ENCODE measurements at places on chromosomes 5 and 9. TPM values are rescaled to one million over a fixed set of nuclear protein-coding genes. Genes with fewer than 3 reads are reported as not detected.

Gene GADD45G
- polyA plus RNA-seq: 13.7 TPM

Gene PCDHB3
- not detected for polyA plus RNA-seq

Gene HCN1
- not detected for polyA plus RNA-seq

DNA sequence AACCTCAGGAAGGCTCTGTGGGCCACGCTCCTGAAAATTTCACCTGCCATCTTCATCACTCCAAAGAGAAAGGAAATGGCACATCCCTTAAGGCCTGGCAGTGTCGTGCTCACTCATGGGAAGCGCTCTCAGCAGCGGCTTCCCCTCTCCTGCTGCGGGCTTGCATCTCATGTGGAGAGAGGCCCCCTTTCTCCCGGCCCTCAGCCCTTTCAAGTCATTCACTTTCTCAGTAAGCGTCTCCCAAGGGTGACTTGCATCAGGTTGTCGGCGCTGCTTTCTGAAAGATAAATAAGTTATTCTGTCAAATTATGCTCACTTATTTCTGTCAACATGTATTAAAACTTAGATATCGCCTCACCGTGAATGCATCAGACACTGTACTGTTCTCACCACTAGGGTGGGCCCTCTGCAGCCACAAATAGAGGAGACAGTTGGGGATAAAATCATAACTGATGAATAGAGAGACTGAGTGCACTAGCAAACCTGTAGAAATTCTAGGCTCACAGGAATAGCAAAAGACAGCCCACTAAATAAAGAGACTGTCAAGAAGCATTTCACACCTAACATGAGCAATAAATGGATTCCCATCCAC lies 174.6 kb downstream of the RFK start:
- H3K27me3 ChIP-seq: no peaks in the 10 kb centered on the region
- H3K27ac ChIP-seq: no peak overlapping the region
- no peak overlapping the region for H3K4me3 ChIP-seq
- H3K4me1 ChIP-seq: no peaks in the 10 kb centered on the region

- no peaks in the 10 kb centered on the region for H3K4me1 ChIP-seq
- H3K27ac ChIP-seq: no peak overlapping the region
- DNase-seq: no peak
- no peak overlapping the region for H3K4me3 ChIP-seq
- peaks cover 11% of the 10 kb centered on the region for H3K27me3 ChIP-seq
These were observed 4.8 kb upstream of the CHSY3 start for GRCh38 chr5:129899454-129899853.

DNA sequence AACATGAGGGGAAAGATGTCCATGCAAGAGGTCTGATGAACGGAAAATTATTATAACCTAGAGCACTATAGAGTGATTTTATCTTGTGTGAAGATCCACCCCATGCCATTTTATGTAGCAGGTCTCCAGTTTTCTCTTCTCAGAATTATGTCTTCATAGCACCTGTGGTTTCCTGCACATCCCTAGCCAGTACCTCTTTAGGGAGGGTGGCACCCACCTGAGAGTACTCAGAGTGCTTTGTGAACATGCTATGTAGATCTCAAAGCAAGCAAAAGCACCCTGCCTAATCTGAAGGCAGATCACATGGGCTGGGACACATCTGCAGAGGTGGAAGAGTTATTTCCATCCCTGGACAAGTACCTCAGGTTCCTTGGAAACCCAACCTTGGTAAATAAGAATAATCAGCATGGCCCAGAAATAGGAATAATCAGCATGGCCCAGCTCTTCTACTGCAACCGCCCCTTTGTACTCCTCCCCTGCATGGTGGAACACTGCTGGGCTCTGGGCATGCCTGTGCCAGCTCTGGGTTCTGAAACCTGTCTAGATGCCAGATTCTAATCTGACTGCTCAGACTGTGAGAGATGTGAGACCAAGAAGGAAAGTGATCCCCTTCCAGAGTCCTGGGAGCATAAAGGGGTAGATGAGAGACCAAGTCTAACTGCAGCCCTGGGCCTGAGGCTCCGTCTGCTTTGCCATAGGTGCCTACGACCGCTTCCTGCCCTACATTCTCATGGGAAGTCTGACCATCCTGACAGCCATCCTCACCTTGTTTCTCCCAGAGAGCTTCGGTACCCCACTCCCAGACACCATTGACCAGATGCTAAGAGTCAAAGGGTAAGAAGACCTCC lies 23.7 kb downstream of the SLC22A5 start:
- H3K27me3 ChIP-seq: no peaks in the 10 kb centered on the region
- DNase-seq: no peak
- peaks cover 52% of the 10 kb centered on the region for H3K36me3 ChIP-seq
- H3K4me1 ChIP-seq: peaks cover 8% of the 10 kb centered on the region
- no peak overlapping the region for H3K4me3 ChIP-seq

DNA sequence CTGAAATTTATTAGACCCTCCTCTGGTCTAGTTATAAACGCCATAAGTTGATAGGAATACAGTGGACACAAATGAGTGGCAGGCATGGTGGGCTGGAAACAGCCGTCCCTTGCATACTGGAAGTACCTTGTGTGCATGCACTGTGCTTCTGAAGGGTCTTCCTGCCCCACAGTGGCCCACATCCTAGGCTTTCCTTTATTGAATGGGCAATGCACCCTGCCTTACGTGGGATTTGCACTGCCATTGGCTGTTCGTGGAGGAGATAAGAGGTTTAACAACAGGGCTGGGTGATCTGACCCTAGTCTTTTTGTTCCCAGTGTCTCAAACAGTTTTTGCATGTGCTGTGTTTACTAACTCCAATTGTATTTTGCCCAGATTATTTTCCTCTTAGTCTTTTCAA lies 480.8 kb downstream of the GADD45G start:
- no peak overlapping the region for H3K27ac ChIP-seq
- no peak overlapping the region for H3K4me3 ChIP-seq
- no peaks in the 10 kb centered on the region for H3K4me1 ChIP-seq
- H3K36me3 ChIP-seq: no peaks in the 10 kb centered on the region

DNA sequence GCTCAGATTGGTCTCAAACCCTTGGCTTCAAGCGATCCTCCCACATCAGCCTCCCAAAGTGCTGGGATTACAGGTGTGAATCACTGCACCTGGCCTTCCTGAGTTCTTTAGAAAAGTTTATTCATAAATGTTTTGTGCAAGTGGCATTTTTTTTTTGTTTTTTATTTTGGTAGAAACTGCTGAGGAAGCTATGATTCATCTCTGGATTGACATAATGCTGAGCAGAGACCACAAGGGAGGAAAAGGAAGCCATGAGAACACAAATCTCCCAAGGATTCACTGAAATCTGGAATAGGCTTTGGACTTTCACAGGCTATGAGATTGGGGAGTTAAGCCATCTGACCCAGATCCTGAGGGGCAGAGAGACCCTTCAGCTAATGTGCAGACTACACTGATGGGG lies 3.4 kb upstream of the SLC46A2 start:
- H3K27me3 ChIP-seq: peaks cover 46% of the 10 kb centered on the region
- no peaks in the 10 kb centered on the region for H3K4me1 ChIP-seq
- H3K36me3 ChIP-seq: peaks cover 1% of the 10 kb centered on the region

DNA sequence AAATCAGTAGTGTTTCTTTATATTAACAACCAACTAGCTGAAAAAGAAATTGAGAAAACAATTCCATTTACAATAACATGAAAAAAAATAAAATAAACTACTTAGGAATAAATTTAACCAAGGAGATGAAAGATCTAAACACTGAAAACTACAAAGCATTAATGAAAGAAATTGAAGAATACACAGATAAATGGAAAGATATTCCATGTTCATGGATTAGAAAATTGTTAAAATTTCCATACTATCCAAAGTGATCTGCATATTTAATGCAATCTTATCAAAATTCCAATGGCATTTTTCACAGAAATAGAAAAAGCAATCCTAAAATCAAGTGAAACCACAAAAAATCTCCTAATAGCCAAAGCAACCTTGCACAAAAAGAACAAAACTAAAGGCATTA lies 320.2 kb upstream of the GRAMD2B start:
- H3K27me3 ChIP-seq: peaks cover 3% of the 10 kb centered on the region
- no peaks in the 10 kb centered on the region for H3K36me3 ChIP-seq
- H3K27ac ChIP-seq: no peak overlapping the region

- peaks cover 3% of the 10 kb centered on the region for H3K4me1 ChIP-seq
- H3K27ac ChIP-seq: no peak overlapping the region
- H3K27me3 ChIP-seq: no peaks in the 10 kb centered on the region
- DNase-seq: no peak
- H3K36me3 ChIP-seq: no peaks in the 10 kb centered on the region
These were observed 10.5 kb upstream of the SMIM32 start for GRCh38 chr5:136203303-136203922.

GRCh38 chr5:142182840-142183239 lies 74.3 kb downstream of the NDFIP1 start:
- H3K36me3 ChIP-seq: no peaks in the 10 kb centered on the region
- H3K27ac ChIP-seq: peak overlapping the region; percentile 95
- H3K4me1 ChIP-seq: peaks cover 60% of the 10 kb centered on the region
- no peaks in the 10 kb centered on the region for H3K27me3 ChIP-seq
- DNase-seq: no peak

DNA sequence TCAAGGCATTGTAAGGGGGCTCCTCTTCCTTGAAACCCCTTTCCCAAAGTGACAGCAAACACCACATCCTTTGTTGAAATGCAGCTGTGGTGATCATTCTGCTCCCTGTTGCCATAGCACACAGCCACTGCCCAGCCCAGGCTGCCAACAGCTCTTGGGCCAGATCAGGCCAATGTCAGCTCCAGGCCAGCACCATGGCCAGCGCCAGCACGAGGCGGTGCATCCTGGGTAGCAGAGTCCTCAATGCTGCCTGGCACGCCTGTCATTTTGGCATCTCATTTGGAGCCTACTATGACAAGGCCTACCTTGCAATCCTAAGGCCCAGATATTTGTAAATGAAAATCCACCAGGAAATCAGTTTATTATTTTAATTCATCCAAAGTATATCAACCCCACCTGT lies 390.6 kb downstream of the DNAH5 start:
- H3K27me3 ChIP-seq: no peaks in the 10 kb centered on the region
- no peaks in the 10 kb centered on the region for H3K4me1 ChIP-seq
- no peak overlapping the region for H3K27ac ChIP-seq
- no peak overlapping the region for H3K4me3 ChIP-seq

DNA sequence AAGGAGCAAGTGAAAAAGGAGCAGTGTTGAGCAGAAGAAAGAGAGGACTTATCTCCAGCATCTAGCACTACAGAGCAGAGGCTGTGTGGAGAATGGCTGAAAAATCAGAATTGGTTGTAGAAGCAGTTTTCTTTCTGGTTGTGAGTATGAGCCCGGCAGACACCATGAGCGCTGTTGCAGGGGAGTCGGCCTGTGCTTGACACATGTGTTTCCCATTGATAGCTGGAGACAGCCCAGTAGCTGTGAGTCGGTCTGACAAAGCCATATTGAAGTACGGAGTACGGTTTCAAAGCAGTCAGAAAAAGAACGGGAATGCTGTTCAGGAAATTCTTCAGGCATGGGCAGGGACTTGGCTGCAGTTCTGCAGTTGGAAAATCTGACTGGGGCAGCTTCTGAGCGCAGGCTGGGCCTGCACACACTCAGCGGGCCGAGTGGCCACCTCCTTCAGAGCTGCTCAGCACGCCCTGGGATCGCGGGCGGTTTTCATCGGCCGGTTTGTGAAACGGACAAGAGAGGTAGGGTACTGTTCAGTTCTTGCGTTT lies at the start of gene SGCD:
TSS of gene SGCD (plus strand) at position 447 of the 542 bp plus-strand sequence.
- H3K27me3 ChIP-seq: no peaks in the 10 kb centered on the region
- DNase-seq: peak; percentile 16
- no peaks in the 10 kb centered on the region for H3K36me3 ChIP-seq
- H3K4me3 ChIP-seq: no peak within 1 kb of the TSS
- H3K4me1 ChIP-seq: no peaks in the 10 kb centered on the region
- H3K27ac ChIP-seq: peak within 1 kb of the TSS; percentile 66

DNA sequence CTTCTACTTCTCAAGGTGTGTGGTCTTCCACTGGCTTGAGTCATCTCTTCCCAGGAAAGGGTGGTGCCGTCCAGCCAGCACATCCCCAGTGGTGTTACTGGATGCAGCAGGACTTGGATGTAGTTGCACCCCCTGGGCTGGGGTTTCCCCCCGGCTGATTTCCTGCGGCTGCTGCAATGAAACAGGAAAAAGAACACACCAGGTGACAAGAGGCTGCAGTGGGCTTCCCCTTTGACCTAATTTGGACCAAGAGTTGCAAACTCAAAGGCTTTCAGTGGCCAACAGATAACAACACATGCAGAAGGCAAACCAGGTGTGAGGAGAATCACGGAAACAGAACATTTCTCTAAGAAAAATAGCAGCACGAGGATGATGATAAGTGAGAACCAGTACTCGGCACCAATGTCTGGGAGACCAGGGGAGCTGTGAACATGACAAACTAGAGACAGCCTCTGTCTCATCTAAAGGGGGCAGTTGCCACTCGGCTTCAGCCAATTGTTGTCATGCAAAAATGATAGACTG lies 83.7 kb downstream of the PDE6A start:
- no peak overlapping the region for H3K27ac ChIP-seq
- H3K4me1 ChIP-seq: no peaks in the 10 kb centered on the region
- DNase-seq: no peak

- DNase-seq: peak; percentile 88
- H3K36me3 ChIP-seq: no peaks in the 10 kb centered on the region
- peak overlapping the region; percentile 71 for H3K27ac ChIP-seq
- H3K27me3 ChIP-seq: peaks cover 10% of the 10 kb centered on the region
- H3K4me1 ChIP-seq: peaks cover 19% of the 10 kb centered on the region
These were observed 20.3 kb downstream of the ANXA2R start for GRCh38 chr5:43019614-43020398.

DNA sequence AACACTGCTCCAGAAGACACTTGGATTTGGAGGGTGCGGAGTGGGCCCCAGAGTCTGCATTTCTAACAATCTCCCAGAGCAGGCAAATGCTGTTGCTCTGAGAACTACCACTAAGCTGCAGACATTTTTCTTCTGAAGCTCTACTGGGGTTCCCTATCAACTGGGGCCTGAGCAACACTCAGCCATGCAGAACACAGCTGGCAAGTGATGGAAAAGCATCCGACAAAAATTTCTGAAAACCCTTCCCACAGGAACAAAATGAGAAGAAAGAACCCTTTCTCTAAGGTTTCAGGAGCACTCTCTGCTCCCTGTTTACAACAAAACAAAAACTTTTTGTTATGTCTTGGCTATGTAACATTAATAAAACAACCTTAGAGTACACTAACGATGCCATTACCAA lies 516.9 kb downstream of the CTNND2 start:
- no peaks in the 10 kb centered on the region for H3K36me3 ChIP-seq
- no peaks in the 10 kb centered on the region for H3K4me1 ChIP-seq
- no peak for DNase-seq
- H3K4me3 ChIP-seq: no peak overlapping the region

- no peaks in the 10 kb centered on the region for H3K4me1 ChIP-seq
- no peak overlapping the region for H3K4me3 ChIP-seq
- H3K27ac ChIP-seq: no peak overlapping the region
- H3K36me3 ChIP-seq: no peaks in the 10 kb centered on the region
- H3K27me3 ChIP-seq: no peaks in the 10 kb centered on the region
These were observed 198.6 kb downstream of the TLE1 start for GRCh38 chr9:81490605-81491331.

GRCh38 chr5:173238312-173239232 lies 3.6 kb upstream of the NKX2-5 start:
- no peak for DNase-seq
- H3K27me3 ChIP-seq: peaks cover 8% of the 10 kb centered on the region
- H3K4me3 ChIP-seq: no peak overlapping the region
- H3K27ac ChIP-seq: no peak overlapping the region
- H3K36me3 ChIP-seq: no peaks in the 10 kb centered on the region

- no peaks in the 10 kb centered on the region for H3K27me3 ChIP-seq
- no peaks in the 10 kb centered on the region for H3K36me3 ChIP-seq
- no peak overlapping the region for H3K4me3 ChIP-seq
- no peaks in the 10 kb centered on the region for H3K4me1 ChIP-seq
- H3K27ac ChIP-seq: no peak overlapping the region
- no peak for DNase-seq
These were observed 2.6 kb upstream of the IQGAP2 start for GRCh38 chr5:76400466-76400865.

All from small intestine (tissue), 16 donors.